Ascending aorta (tissue), 2 donors: ENCODE measurements at places on chromosomes 11 and 22.
A peak's percentile ranks its signal among the peaks of the same experiment; 100 is the strongest.

DNA sequence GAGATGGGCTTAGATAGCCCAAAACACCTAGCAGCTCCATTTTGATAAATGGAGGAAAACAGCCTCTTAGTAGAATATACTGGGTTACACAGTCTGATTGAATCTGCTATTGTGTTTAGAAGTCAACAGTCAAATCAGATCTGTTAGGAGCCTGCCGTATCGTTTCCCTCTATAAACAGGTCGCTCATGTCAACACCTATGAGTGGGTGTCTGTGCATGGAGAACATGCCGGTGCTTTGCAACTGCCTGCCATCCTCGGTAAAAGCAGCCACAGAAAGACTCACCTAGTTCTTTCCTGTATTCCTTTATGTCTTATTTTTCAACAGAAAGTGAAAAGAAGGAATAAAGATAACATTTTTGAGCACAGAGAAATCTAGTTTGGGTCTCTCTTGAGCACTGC lies 99.4 kb downstream of the ETS1 start:
- DNase-seq: no peak

- DNase-seq: no peak
Observed at GRCh38 chr11:30312243-30312642, 10.7 kb upstream of the ARL14EP start.

- DNase-seq: no peak
Observed at GRCh38 chr22:45807156-45807915, 135.7 kb downstream of the ATXN10 start.

- DNase-seq: peak; percentile 18
Observed at GRCh38 chr22:20641198-20641892, 132.6 kb upstream of the SERPIND1 start.

DNA sequence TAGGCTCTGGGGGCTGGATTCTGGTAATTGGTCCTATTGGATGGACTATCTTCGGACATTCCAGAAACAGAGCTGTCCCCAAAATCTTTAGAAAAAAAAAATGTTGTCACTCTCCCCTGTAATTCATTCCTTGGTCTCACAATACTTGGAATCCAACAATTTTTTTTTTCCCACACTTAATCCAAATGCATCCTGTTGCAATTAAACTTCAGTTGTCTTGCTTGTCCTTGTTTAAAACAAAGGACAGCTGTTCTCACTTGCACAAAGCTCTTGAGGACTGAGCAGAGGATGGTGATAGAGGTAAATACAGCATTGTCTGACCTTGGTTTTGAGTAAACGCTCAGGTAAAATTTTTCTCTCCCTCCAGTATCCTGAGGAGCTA lies 75.3 kb downstream of the SC5D start:
- DNase-seq: no peak

DNA sequence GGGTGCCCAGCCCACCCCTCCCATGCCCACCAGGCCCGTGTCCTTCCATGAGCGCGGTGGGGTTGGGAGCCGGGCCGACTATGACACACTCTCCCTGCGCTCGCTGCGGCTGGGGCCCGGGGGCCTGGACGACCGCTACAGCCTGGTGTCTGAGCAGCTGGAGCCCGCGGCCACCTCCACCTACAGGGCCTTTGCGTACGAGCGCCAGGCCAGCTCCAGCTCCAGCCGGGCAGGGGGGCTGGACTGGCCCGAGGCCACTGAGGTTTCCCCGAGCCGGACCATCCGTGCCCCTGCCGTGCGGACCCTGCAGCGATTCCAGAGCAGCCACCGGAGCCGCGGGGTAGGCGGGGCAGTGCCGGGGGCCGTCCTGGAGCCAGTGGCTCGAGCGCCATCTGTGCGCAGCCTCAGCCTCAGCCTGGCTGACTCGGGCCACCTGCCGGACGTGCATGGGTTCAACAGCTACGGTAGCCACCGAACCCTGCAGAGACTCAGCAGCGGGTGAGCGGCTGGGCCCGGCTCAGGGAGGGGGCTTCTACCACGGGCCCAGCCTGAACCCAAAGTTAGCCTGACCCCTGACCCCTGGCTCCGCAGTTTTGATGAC lies 3.0 kb downstream of the PKP3 start:
- peak; percentile 77 for DNase-seq

DNA sequence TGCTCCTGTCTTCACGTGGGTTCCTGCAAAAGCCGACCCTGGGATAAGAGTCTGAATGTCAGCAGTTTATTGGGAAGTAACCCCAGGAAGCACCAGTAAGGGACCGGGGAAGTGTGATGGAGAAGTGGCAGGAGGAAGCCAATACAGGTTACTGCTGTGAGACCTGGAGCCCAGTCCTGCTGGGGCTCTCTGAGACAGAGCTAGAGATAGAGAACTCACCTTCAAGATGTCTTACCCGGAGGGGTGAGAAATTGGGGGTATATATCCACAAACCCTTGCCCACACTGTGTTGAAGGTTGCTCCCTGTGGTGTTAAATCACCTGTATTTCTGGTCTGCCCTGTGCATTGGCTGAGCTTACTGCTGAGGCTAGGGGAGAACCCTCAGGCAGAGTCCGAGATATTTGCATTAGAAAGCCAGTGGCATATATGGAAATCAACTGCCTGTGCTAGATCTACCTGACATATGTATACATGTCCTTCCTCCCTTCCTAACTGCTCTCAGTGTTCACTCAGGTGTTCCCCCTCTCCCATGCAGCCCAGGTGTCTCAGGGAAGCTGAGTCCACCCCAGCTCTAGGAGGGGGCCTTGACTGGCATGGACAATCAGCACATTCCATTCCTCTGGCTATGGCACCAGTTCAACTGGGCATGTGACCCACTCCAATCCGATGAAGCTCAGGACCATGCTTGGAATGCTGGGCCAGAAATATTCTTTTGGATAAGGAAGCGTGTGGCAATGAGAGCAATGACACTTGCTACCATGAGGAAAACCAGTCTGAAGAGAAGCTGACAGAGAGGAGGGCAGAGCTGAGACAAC lies 6.8 kb upstream of the MICAL2 start:
- DNase-seq: no peak

- no peak for DNase-seq
Observed at GRCh38 chr11:2996976-2997375, 4.8 kb upstream of the NAP1L4 start.

DNA sequence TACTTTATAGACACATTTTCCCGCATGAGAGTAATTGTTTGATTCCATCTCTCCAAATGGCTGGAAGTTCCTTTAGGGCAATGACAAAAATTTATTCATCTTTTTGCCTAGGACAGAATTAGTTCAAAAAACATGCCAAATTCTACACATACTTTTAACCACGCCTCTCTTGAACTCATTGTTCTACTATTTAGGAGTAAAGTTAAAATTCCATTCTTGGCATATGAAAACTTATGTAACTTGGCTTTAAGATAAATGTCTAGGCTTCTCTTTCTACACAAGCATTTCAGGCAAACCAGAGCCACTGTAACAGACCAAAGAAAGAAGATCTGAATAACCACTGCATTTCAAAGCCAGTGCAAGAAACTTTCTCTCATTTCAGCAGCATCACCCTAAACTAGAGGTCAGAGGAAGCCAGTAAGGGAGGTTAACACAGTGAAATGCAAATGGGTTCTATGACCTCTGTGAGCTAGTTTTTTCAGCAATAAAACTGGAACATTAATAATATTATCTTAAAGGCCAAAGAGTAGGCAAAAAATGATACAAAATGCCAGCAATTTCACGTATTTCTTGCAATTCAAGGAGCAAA lies 73.0 kb downstream of the RSF1 start:
- no peak for DNase-seq

DNA sequence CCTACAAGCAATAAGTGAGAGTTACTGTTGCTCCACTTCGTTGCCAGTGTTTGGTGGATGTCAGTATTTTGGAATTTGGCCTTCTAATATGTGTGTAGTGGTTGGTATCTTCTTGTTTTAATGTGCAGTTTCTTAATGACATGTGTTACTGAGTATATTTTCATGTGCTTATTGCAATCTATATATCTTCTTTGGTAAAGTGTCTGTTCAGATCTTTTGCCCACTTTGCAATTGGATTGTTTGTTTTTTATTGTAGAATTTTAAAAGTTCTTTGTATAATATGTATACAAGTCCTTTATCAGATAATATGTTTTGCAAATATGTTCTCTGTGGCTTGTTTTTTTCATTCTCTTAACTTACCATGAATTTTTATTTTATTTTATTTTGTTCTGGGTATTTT lies 7.7 kb downstream of the OR51V1 start:
- DNase-seq: no peak

- no peak for DNase-seq
Observed at GRCh38 chr11:80900265-80900664, 1459.4 kb upstream of the TENM4 start.

- peak; percentile 22 for DNase-seq
Observed at GRCh38 chr11:128757235-128757711, 63.4 kb downstream of the FLI1 start.

- DNase-seq: no peak
Observed at GRCh38 chr11:103436131-103436770, 327.0 kb downstream of the DYNC2H1 start.

GRCh38 chr11:9396310-9396709 lies 11.9 kb downstream of the IPO7 start:
- DNase-seq: no peak

DNA sequence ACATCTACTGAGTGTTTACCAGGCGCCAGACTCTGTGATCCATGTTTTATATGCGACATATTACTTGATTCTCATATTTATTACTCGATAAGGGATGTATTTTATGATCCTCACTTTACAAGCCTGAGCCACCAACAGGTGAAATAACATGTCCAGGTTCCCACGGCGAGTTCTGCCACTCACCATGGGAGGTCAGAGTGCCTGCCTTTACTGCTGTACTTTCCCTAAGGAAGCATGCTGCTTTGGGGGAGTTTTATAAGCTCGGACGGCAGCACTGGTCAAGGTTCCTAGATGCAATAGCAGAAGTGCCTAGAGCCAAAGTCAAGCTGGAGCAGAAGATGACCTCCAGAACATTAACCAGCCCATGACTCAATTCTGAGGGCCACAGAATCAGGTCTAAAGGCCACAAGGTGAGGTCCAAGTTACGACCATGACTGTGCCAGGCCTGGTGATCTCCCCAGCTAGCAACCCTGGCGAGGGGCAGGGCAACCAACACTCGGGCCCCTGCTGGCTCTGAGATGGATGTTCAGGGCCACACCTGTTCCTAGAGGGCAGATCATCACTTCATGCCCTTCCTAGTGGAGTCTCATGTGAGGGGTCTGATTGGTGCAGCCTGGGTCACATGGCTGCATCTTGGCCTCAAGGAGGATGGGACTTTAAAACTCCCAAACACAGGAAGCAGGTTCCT lies 14.2 kb downstream of the IFT27 start:
- DNase-seq: no peak

GRCh38 chr11:11577932-11578911 lies 43.6 kb downstream of the GALNT18 start:
- no peak for DNase-seq

DNA sequence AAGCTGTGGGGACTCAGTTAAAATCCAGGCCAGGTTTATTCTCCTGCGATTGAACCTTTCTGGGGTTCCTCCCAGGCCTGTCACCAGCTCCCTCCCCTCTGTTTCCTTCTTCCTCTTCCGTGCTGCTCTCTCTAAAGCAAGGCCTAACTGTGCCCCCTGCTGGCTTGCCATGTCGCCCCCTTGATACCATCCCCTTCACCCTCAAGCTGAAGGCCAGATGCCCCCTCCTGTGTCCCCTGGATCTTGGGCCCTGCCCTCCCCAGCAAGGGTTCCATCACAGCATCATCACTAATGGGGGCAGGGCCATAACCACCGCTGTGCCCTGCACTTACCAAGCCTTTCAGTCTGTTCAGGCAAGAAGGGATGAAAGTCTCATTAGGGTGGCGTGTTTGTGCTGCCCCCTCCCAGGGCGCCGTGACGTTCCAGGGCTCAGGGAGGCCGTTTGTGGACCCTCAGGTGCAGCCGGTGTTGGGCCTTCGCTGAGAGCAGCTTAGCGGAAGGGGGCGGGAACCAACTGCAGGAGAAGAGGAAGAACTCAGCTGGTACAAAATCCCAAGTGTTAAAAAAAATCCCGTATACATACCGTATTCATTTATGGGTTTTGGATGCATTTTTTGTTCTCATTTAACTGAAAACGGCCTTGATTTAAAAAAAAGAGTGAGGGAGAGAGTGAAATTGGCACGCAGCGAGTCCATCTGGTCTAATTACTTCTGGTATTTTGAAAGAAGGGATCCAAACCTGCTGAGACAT lies 69.9 kb downstream of the MPPED1 start:
- no peak for DNase-seq

- no peak for DNase-seq
Observed at GRCh38 chr11:1029654-1030053, 6.9 kb downstream of the MUC6 start.

- no peak for DNase-seq
Observed at GRCh38 chr11:46457659-46458424, 66.3 kb upstream of the CHRM4 start.

DNA sequence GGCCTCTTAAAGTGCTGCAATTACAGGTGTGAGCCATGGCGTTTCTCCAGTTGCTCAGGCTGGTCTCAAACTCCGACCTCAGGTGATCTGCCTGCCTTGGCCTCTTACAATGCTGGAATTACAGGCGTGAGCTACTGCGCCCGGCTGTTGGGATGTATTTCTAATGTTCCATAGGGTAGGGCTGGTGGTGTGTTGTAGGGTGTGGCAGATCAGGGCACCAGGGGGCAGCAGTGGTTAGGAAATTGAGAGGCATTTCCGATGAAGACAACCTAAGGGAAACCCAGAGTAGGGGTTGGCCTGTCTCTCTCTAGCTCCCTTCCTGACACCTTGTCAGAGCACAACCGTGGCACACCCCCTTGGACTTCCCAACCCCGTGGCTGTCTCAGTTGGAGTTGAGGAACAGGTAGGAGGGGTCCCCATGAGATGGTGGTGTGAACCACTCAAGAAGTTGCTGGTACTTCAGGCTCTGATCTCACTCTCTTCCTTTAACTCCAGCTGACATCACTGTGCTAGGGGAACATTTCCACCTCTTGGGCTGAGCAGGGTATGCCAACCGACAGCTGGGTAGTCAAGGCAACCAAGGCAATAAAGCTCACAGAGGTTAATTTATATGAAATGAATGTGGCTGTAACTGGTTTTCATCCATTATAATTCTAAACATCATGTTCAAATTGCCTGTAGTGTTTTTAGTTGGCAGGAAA lies 33.0 kb downstream of the YWHAH start:
- DNase-seq: peak; percentile 77

DNA sequence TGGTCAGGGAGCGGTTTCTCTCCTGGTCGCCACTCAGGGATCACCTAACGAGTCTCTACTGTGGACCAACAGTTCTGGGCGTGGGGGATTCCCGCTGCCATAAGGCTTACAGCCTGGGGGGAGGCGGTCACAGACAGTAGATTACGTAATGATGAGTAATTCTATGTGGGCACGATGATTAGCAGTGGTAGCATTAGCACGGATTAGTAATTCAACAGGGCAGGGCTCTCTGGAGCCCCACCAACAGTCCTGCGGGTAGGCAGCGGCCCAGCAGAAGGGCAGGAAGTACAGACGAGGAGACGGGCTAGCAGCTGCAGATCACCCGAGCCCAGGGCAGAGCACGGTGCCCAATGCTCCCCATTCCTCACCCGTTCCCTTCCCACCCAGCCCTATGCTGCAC lies 3.6 kb downstream of the SHISAL1 start:
- no peak for DNase-seq
